Neural crest cell (in vitro differentiated cells): ENCODE measurements at places on chromosomes 7 and 10. TPM values are rescaled to one million over a fixed set of nuclear protein-coding genes. Genes with fewer than 3 reads are reported as not detected.

- no peak for DNase-seq
These were observed 12.1 kb downstream of the TMEM236 start for GRCh38 chr10:17764142-17764541.

GRCh38 chr7:79622781-79623180 is 169.3 kb upstream of the MAGI2 start:
- no peak for DNase-seq

DNA sequence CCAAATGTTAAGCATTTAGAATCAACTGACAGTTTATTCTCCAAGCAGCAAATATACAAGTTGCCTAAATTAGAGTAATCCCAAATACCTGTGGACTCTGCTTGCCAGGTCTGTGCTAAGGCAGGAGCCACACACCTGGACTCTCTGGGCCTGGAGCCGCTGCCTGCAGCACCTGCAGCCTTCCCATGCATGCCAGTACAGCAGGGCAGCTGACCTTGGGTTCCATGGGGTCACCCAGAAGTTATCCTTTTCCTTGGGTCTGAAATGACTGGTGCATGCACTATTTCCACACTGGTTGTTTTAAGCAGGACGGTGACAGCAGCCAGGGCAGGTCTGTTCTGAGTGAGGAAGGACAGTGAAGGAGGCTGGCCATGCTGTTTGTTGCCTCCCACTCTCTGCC is 573.2 kb downstream of the GLRX3 start:
- no peak for DNase-seq

- DNase-seq, result no peak
These were observed 13.3 kb downstream of the RGR start for GRCh38 chr10:84258034-84258695.

DNA sequence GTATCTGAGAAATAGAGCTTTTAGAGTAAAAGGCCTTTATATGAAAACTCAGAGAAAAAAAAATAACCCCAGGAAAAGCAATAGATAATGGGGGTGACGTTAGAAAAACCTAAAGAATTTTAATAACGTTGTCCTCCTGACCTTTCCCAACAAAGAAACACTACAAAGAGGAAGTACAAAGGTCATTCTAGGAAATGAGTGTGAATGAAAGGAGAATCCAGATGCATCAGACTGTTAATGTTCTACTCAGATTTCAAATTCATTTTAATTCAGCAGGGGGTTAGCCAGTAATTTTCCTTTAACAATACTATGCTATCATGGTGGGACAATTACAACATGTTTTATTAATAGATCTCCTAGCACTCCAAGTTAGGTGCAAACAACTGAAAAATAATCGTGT is 73.8 kb upstream of the CDK1 start:
- no peak for DNase-seq

- no peak for DNase-seq
These were observed 52.5 kb downstream of the SLC25A13 start for GRCh38 chr7:96269246-96269994.

DNA sequence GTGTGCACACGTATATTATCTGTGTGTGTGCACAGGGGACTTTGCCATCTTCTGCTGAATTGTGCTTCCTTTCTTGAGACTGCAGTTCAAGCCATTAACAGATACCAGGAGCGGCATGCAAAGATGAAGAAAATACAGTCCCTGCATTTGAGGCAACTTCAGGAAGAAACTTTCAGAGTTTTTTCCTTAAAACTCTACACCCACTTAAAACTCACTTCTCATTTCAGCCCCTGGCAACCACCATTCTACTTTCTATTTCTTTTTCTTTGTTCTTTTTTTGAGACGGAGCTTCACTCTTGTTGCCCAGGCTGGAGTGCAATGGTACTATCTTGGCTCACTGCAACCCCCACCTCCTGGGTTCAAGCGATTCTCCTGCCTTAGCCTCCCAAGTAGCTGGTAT is 448.9 kb upstream of the ZMIZ1 start:
- no peak for DNase-seq

DNA sequence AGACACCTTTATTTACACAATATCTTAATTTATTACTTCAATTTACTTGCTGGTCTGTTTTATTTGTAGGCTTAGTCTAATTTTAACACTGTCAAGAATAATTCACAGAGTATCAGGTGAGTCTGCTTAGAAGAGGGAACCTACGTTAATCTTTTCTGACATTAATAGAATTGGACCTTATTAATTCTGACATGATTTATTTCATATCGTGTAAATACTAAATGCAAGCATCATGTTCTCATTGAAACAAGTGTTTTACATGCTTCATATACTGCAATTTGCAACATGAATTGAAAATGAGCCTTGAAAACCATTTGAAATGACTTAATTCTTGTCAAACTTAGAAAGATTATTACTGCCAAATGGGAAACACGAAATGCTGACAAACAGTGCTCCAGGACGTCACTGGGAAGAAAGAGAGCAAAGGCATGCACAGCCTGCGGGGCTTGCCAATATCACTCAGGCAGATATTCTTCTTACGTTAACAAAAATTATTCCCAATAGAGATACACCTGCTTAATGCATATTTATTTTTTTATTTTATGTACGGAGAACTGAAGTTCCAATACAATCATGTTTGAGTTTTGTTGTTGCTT is 282.0 kb upstream of the AKR1E2 start:
- no peak for DNase-seq

DNA sequence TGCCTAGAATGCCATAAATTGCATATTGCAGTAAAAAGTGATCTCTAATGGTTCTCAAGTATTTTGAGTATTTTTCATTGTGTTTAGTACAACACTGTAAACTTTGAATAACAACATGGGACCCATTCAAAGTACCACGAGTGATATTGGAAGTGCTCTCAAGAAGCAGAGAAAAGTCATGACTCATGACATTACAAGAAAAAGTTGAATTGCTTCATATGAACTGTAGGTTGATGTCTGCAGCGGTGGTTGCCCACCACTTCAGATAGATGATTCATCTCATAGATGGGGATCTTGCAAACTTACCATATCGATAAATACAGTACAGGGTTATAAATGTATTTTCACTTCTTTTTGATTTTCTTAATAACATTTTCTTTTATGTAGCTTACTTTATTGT is 33.9 kb downstream of the ENTPD1 start:
- no peak for DNase-seq

- DNase-seq, result no peak
These were observed 20.1 kb downstream of the RUNDC3B start for GRCh38 chr7:87648316-87648715.

GRCh38 chr7:49434846-49435245 is 338.6 kb upstream of the VWC2 start:
- no peak for DNase-seq

DNA sequence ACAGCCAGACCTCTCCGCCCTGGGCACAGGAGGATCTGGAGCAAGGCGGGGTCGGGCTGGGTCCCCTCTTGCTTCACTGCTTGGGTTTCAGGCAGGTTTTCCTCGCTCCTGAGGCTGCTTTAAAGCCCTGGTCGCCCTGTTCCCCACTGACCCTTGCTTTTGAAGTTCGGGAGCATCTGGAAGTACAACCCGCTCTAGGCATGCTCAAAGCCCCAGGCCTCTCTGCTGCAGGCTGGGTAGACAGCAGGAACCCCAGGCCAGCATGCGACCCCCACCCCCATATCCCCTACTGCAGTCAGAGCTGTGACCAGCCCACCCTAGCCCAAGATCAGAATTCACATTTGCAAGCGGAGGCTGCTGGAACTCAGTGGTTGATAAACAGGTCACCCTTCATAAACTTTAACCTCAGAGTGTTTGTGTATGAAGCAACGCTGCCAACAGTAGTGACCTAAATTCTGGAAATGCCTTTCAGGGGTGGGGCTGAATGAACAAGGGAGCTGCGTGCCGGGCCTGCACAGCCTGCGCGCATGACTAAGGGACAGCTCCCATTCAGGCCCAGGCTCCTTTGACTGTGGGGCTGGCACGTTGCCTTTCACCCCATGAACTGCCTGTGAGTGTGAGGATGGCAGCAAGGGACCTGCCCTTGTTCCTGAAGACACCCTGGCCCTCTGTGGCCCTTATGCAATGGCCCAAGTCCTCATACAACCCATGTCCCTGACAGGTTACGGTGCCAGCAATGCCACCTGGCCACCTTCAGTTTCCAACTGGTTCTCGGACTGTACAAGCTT is 52.5 kb downstream of the PROSER2 start:
- DNase-seq, result no peak

DNA sequence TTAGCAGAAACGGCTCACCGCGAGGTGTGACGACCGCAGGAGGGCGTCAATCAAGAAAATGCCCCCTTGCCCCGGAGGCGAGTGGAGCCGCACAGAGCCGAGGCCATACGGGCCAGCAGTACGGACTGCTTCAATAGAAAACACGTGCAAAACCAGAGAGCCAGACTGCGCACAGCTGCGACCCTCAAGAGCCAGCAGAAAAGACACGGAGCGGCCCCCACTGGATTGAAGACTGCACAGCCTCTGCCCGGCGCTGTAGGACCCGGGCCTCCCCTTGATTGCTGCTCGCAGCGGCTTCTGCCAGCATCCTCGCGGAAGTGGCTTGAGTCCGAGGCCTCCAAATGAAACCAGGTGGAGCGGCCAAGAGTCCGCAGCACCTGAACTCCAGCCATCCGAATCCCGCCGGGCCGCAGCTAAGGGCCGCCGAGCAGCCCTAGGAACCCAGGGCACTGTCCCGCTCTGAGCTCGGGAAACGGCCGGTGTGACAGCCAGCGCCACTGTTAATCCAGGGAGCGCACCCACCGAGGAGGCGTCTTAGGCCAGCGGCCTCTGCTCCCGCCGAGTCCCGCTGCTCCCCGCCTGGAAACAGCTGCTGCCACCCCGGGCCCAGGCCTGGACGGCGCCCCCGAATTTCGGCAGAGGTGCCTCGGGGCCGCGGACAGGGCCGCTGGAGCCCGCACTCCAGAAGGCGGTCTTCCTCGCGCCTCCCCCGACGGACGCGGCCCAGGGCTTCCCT is 660 bp upstream of the HHEX start:
- DNase-seq, result peak; percentile 31

GRCh38 chr7:24200407-24200966 is 83.5 kb upstream of the NPY start:
- no peak for DNase-seq

DNA sequence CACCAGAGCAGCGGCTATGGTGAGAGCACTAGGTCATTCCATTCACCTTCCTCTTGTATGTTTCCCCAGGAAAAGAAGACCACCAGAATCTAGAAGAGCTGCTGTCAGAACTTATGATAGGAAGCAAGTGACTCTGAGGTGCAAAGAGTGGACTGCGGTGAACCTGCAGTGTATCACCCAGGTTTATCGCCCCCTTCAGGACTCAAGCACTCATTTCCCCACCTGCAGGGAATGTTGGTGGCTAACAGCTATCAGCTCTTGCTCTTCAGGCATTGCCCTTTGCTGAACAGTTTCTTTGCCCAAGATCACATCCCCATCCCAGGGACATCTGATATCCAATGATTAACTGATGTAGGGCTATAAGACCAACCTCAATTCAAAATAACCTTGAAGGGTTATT is 66.3 kb upstream of the IL6 start:
- no peak for DNase-seq

DNA sequence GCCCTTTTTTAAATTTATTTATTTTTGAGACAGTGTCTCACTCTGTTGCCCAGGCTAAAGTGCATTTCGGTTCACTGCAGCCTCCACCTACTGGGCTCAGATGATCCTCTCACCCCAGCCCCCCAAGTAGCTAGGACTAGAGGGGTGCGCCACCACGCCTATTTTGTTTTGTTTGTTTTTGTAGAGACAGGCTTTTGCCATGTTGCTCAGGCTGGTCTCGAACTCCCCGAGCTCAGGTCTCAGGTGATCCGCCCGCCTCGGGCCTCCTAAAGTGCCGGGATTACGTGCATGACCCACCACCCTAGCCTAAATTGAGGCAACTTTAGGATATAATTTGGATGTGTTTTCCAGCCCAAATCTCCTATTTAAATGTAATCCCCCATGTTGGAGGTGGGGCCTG is 805 bp downstream of the ZNF736 start:
- no peak for DNase-seq

GRCh38 chr10:128025437-128025836 is 100.8 kb downstream of the MKI67 start:
- DNase-seq, result no peak

DNA sequence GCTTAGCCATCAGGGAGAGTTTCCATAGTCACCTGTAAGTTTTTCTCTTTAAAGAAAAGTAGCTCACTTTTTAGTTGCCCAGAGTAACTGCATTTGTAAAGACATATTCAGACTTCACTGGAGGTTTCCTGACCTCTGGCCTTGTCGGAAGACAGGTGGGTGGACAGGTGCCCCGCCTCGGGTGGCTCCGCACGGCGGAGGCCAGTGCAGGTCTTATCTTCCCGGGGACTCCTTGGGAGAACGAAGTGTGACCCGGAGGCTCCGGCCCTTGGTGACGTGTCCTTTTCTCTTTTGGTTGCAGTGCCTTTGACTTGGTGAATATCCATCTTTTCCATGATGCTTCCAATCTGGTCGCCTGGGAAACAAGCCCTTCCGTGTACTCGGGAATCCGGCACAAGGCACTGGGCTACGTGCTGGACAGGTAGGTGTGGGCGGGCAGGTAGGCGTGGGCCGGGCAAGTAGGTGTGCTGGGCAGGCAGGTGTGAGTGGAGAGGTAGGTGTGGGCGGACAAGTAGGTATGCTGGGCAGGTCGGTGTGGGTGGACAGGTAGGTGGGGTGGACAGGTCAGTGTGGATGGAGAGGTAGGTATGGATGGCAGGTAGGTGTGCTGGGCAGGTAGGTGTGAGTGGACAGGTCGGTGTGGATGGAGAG is 75.8 kb downstream of the NKX6-2 start:
- DNase-seq, result no peak

GRCh38 chr10:10992961-10993714 is 24.5 kb upstream of the CELF2 start:
- DNase-seq, result no peak

- DNase-seq, result no peak
These were observed 120.9 kb downstream of the VIPR2 start for GRCh38 chr7:159023746-159024145.

Gene LRRC27
- total RNA-seq, result 18.3 and 21.9 TPM in 2 replicates

Gene AGAP5
- total RNA-seq, result 8.8 TPM in 2 replicates

Gene FEZF1
- total RNA-seq, result not detected in 2 replicates

Gene TDRD1
- total RNA-seq, result not detected in 2 replicates

Gene LOXL4
- 1.5 and 1.7 TPM in 2 replicates for total RNA-seq

Gene HKDC1
- not detected in 2 replicates for total RNA-seq

Gene MAT1A
- 0.11 TPM in 1 of 2 replicates, not detected in the other for total RNA-seq

Gene ADAMTS14
- total RNA-seq, result 0.19 and 0.30 TPM in 2 replicates
